Calu3 (cell line): ENCODE measurements at places on chromosomes 4 and X. TPM values are rescaled to one million over a fixed set of nuclear protein-coding genes. Genes with fewer than 3 reads are reported as not detected.

IL1RAPL2 gene
- total RNA-seq: not detected in 2 replicates

COX18 gene
- total RNA-seq: 7.8 and 8.8 TPM in 2 replicates

NLGN4X gene
- not detected in 2 replicates for total RNA-seq

- peaks cover 84% of the 10 kb centered on the region for H3K27me3 ChIP-seq
- H3K27ac ChIP-seq: no peak overlapping the region
- H3K36me3 ChIP-seq: no peaks in the 10 kb centered on the region
- no peak overlapping the region for H3K4me3 ChIP-seq
Observed at GRCh38 chrX:72299891-72300630, 5.7 kb downstream of the CITED1 start.

- no peak overlapping the region for H3K4me3 ChIP-seq
- H3K27me3 ChIP-seq: peaks cover 27% of the 10 kb centered on the region
- H3K4me1 ChIP-seq: no peaks in the 10 kb centered on the region
- H3K36me3 ChIP-seq: no peaks in the 10 kb centered on the region
- no peak overlapping the region for H3K27ac ChIP-seq
Observed at GRCh38 chr4:47720787-47721186, 117.1 kb downstream of the CORIN start.

GRCh38 chr4:44017422-44017739, 431.2 kb downstream of the KCTD8 start:
- H3K27ac ChIP-seq: no peak overlapping the region
- no peak overlapping the region for H3K4me3 ChIP-seq
- H3K4me1 ChIP-seq: no peaks in the 10 kb centered on the region
- no peak for DNase-seq

- no peak overlapping the region for H3K4me3 ChIP-seq
- no peaks in the 10 kb centered on the region for H3K4me1 ChIP-seq
- H3K36me3 ChIP-seq: no peaks in the 10 kb centered on the region
- no peak for DNase-seq
Observed at GRCh38 chr4:150164055-150164454, 85.8 kb downstream of the DCLK2 start.

GRCh38 chr4:99209671-99210070, 9.4 kb downstream of the ADH6 start:
- no peak for DNase-seq
- H3K27me3 ChIP-seq: no peaks in the 10 kb centered on the region
- no peaks in the 10 kb centered on the region for H3K36me3 ChIP-seq

DNA sequence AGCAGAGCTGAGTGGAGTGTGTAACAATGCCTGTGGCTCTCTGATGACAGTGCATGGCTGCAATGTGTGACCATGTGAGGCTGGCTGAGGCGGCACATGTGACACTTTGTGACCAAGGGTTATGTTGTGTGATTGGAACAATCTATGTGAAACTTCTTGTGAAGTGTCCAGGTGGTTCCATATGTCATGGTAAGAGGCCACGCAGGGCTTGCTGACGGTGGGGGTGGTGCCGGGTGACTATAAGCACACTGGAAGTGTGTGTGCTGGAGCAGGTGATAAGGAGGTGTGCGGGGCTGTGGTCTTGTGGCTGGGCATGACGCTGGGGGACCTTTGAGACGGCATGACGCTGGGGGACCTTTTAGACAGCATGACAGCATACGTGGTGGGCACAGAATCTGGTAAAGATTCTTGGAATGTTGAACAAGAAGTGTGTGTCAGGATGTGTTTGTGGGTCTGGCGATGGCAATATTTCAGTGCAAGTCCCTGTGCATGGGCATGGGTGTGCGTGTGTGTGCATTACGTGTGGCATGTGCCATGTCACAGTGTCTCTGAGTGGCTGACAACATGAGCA, 7.4 kb upstream of the HDAC6 start:
- H3K4me1 ChIP-seq: peaks cover 25% of the 10 kb centered on the region
- H3K27ac ChIP-seq: peak overlapping the region; percentile 46
- H3K36me3 ChIP-seq: peaks cover 6% of the 10 kb centered on the region
- peaks cover 16% of the 10 kb centered on the region for H3K27me3 ChIP-seq
